ENCODE measurements at places on chromosomes 7 and 10.
A peak's percentile ranks its signal among the peaks of the same experiment; 100 is the strongest.

DNA sequence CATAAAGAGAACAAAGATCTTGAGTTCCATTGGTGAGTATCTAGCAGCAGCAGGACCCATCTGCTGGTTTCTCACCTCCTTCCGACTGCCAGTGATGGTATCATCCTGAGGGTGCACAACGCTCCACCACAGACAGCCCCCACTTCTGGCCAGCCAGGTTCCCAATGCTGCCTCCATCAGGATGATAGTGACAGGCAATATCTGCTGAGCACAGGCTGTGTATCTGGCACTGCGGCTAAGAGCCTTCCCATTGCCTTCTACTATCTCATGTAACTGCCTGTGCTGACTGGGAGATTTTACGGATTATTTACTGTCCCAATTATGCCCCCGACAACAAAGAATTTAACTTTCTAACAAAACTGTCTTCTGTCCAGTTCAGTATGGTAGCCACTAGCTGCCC lies 352.4 kb upstream of the AOAH start:
- no peak for DNase-seq

DNA sequence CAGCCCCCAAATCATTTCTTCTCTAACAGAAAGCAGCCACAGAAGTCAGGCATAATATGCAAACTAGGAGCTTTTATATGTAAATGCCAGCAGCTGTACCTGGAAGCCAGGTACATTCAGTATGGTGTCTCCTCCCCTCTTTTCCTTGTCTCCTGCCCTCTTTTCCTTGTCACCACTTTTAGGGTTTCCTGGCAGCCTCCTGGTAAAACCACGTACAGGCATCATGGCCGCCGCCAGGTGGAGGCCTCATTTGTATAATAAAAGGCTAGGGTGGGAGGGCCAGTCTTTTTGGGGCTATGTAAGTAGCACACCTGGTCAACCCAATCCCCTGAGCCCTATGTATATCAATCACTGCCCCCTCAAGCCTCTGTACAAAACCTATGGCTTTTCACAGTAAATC lies 28.7 kb downstream of the PDZD8 start:
- no peak for DNase-seq

- DNase-seq: peak; percentile 80
These were observed at the start of gene BBS9 for GRCh38 chr7:33128990-33129805. BBS9 (plus strand) TSS chr7:33129564; CDS start chr7:33146253, 16,689 bp downstream.

DNA sequence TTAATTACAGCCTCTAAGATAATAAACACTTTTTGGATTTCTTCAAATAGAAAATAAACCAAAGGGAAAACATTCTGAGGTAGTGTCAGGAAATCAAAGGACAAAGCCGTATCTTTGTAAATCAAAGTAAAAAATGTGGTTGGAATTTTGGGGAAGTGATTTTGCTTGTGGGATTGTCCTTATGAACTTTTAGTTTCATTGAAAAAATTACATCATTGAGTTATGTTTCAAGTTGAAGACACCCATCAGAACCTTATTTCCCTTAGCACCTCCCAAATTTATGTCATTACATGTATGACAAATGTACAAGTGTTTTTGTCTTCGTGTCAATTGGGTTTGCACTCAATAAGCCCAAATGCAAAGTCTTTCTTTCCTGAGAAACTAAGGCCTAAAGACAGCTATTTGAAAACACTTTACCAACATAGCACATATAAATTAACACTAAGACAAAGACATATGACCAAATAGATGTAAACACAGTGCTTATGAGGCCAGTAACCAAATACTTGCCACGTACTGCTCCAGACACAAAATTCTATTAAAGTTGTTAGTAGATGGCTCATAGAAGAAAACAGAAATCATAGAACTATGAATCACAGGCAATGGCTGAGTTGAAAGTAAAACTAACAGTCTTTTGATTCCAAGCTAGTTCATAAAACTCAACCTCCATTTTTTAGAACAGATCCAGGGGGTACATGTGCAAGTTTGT lies 26.9 kb upstream of the LAMB4 start:
- DNase-seq: no peak

GRCh38 chr7:40482845-40483244 lies 348.0 kb downstream of the SUGCT start:
- DNase-seq: no peak

- no peak for DNase-seq
These were observed 1212.8 kb downstream of the REEP3 start for GRCh38 chr10:64733980-64734379.

- DNase-seq: no peak
These were observed 339.3 kb downstream of the PARD3 start for GRCh38 chr10:34475786-34476185.

GRCh38 chr7:132002343-132002968 lies 446.0 kb upstream of the PODXL start:
- DNase-seq: no peak

- DNase-seq: no peak
These were observed 9.0 kb downstream of the EMX2 start for GRCh38 chr10:117551330-117552155.

DNA sequence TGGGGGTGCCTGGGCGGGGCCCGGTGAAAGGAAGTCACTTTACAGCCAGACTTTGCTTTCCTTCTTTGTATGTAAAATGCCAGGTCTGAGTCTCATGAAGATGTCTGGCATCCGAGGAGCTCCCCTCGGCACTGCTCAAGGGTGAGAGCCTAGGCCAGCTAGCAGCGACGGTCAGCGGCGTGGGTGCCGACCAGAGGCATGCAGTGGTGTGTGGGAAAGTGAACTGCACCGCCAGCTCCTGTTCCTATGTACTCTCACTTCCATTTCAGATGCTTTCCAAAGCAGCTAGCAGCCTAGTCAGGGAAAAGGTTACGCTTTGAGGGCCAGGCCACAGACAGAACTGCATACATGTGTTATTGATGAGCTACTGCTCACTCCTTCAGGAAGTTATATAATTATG lies 172.8 kb downstream of the ZMYND11 start:
- DNase-seq: no peak

DNA sequence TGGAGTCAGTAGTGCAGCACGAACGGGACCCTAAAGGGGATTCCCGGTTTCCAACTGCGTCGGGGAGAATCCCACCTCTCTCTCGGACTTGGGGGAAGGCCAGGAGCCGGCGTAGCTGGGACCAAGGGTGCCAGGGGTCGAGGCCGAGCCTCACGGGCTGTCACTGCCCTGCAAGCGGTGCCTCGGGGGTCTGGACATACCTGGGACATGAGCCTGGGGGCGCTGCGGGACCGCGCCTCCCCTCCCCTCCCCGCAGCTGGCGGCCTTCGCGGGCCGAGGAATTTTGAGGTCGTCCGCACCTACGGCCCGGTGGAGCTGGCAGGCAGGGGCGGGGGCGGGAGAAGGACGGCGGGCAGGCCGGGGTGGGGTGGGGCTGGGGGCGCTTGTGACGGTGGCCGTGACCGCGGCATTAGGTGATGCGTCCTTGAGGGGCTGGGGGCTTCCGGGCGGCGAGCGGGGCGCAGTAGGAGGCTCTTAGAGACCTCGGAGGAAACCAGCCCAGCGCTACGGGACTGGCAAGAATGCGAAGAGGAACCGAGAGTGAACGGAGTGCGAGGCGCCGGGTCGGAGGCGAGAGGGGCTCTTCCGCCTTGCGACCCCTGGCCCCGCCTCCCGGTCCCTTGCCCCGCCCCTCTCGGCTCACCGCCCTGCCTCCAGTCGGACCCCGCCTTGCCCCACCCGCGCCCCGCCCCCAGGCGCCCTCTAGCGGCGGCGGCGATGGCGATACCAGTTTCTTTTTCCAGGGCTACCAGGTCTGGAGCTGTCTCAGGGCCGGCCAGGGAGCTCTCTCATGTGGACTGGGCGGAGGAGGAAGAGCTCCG lies 48.3 kb downstream of the NPVF start:
- peak; percentile 98 for DNase-seq

- no peak for DNase-seq
These were observed 156.5 kb upstream of the NPS start for GRCh38 chr10:127392351-127393235.

DNA sequence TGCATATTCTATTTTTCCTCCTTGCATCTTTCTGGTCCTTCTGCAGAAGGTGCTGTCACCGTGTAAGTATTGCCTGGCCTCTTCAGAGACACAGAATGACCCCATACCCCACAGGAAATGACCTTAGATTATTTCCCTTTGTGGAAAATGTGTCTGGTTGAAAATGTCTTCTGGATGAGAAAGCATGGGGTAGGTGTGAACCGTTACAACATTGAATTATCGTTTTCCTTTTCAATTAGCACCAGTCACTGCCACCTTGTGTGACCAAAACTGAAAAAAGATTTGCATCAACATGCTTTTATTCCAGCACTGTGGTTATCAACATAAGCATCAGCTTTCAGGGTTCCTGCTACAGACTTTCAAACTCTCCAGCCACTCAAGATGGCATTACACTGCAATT lies 58.0 kb upstream of the CELF2 start:
- no peak for DNase-seq

- DNase-seq: no peak
These were observed 87.1 kb downstream of the ITGB8 start for GRCh38 chr7:20417675-20418382.

- no peak for DNase-seq
These were observed 805 bp downstream of the MSRB2 start for GRCh38 chr10:23095966-23096801.

- no peak for DNase-seq
These were observed 852.8 kb upstream of the CELF2 start for GRCh38 chr10:10164848-10165247.

DNA sequence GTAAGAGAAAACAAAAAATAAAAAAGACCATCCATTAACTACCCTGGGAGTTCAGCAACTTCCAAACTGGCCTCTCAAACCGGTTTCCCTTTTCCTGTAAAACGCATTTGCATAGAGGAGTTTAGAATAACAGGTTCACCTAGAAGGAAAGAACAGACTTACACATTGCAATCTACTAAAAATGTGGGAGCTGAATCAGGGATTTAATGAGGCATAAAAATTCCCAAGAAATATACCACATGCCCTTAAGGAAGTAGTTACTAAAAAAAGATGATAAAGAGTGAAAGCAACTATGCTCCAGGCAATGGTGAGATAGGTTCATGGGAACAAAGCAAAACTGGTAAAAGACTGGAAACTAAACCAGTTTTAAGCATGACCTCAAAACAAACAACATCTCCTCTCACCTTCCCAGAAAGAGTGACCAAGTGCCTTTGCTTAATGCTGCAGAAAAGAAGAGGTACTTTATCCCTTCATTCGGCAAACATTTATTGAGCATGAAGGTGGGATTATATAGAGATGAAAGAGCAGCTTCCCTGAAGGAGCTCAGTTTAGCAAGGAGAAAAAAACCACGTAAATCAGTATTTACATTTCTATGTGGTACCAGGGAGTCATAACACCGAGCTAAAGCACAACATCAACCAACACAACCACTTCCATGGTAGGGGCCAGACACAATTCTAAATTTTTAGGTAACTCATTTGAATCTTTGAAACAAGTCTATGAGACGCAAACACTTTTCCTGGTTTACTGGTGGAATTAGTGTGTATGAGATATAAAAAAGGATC lies 152.8 kb downstream of the SGMS1 start:
- DNase-seq: no peak

GRCh38 chr10:50993771-50994251 lies 80.5 kb upstream of the PRKG1 start:
- DNase-seq: no peak

- no peak for DNase-seq
These were observed 209.2 kb upstream of the FAM3C start for GRCh38 chr7:121605317-121605680.

DNA sequence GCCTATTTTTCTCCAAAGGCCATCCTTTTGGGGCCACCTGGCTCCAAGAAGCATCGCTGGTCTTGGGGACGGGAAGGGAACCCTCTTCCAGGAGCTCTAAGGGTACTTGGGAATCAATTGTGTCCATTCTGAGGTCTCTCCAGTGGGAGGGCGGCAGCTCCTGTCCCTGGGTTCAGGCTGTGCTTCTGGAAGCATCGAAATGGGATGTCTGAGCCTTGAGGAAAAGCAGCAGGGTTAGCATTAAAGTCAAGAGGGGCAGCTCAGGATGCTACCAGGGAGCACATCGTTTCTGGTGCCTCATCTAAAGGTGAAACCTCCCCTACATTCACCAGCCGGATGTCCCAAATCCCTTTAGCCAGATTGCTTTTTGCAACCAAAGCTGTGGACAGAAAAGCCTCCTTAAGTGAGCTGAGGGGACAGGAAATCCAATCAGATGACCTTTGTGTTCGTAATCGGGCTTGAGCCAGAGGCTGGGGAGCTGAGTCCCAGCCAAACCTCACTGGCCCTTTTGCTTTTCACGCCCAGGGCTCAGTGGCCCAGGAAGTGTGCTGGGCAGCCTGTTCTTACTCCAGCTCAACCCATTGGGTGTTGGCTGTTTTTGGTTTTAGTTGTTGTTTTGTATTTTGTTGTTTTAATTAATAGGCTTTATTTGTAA lies 88.8 kb upstream of the ANLN start:
- no peak for DNase-seq

- peak; percentile 18 for DNase-seq
These were observed 228.1 kb upstream of the PFKP start for GRCh38 chr10:2839081-2839725.

DNA sequence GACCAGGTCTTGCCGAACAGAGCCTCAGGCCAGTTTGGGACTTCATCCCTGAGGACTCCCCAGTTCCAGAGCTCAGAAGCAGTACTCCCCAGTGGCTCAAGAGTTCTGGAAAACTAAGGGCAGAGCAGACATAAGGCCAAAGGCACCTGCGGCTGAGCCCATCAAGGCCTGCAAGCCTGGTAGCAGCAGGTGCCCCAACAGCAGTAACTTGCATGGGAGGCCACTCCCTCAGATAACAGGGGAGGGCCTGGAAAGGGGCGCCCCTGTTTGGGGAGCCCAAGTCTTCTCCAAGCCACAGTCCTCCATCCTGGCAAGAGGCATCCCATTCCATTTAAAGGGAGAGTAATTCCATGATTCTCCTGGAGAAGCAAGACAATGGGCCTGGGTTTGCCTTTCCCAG lies 13.0 kb downstream of the POLL start:
- no peak for DNase-seq

- DNase-seq: no peak
These were observed 97.8 kb upstream of the BTBD16 start for GRCh38 chr10:122173337-122173736.

GRCh38 chr10:128297709-128298378 lies 171.6 kb upstream of the MKI67 start:
- no peak for DNase-seq

DNA sequence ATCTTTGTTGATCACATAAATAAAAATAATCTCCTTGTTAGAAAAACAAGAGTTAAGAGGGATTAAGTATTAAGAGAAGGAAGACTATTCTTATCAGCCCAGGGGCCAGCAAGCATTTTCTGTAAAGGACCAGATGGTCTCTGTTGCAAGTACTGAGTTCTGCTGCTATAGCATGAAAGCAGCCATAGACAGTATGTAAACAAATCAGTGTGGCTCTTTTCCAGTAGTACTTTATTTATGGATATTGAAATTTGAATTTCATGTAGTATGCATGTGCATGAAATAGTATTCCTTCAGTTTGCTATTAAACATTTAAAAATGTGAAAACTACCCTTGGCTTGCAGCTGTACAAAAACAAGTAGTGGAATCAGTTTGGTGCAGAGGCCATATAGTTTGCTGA lies 81.7 kb downstream of the STK31 start:
- DNase-seq: no peak

GRCh38 chr7:49790209-49790608 lies 16.8 kb downstream of the VWC2 start:
- DNase-seq: no peak

- DNase-seq: no peak
These were observed 3.7 kb downstream of the AGR2 start for GRCh38 chr7:16801111-16801542.

- no peak for DNase-seq
These were observed 14.7 kb upstream of the SERPINE1 start for GRCh38 chr7:101112233-101112632.

GRCh38 chr7:151125846-151126481 lies 39.7 kb downstream of the AGAP3 start:
- no peak for DNase-seq
